Naive thymus-derived CD8-positive, alpha-beta T cell (primary cell): ENCODE measurements at places on chromosomes 5 and 9.

GRCh38 chr5:175252234-175252805, 191.7 kb downstream of the DRD1 start:
- DNase-seq: no peak

- no peak for DNase-seq
These were observed 346.0 kb upstream of the PANK3 start for GRCh38 chr5:168925160-168925559.

DNA sequence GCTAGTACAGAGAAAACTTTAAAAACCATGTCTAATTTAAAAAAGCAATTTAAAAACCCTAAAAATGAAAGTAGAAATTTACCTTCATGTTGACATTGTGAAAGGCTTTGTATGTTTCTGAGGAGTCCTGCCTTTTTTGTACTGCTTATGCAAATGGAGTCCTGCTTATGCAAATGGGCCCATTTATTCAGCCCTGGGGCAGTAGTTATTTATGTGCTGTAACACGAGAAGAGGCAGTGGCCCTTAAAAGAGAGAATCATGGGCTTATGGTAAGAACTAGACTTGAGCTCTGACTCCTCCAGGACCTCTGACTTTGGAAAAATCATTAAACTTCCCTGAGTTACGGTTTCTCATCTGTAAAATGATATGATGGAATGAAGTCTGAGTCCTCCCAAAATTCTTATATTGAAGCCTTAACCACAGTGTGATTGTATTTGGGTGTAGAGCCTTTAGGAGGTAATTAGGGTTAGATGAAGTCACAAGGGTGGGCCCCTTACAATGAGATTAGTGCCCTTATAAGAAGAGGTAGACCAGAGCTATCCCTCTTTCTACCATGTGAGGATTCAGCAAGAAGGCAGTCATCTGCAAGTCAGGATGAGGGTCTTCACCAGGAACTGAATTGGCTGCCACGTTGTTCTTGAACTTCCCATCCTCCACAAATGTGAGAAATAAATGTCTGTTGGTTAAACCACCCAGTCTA, 447.8 kb upstream of the CD180 start:
- DNase-seq: no peak

GRCh38 chr9:34500623-34501267, 22.0 kb downstream of the ENHO start:
- DNase-seq: peak; percentile 78

- DNase-seq: no peak
These were observed 351.9 kb upstream of the IRX2 start for GRCh38 chr5:3103262-3103811.
